ENCODE measurements at places on chromosomes 12 and 14.

GRCh38 chr12:66065150-66065549 is 65.4 kb downstream of the LLPH start:
- DNase-seq, result no peak

DNA sequence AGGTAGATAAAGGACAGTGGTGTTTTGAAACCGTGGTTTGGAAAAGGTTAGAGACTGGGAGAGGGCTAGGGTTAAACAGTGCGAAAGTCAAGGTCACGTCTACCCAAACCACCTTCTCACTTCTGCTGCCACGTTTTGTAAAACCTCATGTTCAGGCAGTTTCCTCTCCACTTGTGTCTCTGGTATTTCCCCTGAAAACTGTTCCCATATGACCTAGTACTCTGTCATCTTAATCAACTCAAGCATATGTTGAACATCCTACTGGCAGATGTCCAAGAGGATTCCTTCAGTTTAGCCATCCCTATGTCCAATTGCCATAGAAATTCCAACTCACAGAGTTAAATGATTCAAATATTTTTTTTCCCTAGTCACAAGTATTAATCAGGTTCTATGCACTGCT is 17.4 kb downstream of the CLEC4C start:
- no peak for DNase-seq

GRCh38 chr12:5180496-5180895 is 136.8 kb downstream of the KCNA5 start:
- DNase-seq, result no peak

DNA sequence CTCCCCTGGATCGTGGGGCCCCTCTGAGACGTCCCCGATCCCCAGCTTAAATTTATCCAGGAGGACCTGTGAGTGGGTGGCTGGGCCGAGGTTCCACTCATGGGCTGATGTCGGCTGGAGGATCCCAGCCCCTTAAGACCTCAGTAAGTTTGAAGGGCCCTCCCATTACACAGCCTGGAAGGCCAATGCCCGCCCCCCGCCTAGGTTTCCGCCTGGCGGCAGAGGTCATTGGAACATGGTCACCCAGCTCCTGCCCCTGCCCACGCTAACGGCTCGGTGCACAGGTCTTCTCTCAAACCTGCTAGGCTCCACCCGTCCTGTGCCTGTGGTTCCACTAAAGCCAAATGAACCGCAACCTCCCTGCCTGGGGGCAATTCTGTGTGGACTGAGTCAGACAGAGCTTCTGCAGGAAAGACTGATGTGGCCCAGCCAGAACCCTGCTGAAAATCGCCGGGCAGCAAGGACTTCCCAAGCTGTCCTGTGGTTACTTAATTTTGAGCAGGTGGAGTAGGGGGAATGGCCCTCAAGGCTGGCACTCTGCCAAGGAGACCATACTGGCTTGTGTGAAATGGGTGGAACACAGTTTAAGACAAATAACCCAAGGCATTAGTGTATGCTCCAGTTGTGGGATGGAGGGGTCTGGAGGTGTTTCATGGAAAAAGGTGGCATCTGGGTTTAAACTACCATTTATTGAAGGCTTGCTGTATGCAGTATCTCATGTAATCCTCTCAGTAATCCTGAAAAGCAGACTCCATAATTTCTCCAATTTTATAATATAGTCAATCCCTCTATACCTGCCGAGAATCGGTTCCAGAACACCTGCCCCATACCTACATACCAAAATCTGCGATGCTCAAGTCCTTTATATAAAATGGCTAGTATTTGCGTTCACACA is 903 bp upstream of the NT5DC3 start:
- DNase-seq, result peak; percentile 3

All from stimulated activated CD8-positive, alpha-beta memory T cell treated with anti-CD3 and anti-CD28 coated beads, Interleukin-15, amount 100 ng/mL, for 1 hour (primary cell).